ENCODE measurements at places on chromosomes 7 and 10. TPM values are rescaled to one million over a fixed set of nuclear protein-coding genes. Genes with fewer than 3 reads are reported as not detected.

The GARIN1A gene
- not detected for total RNA-seq

The NSMCE4A gene
- total RNA-seq = 48.8 TPM

The TMEM213 gene
- not detected for total RNA-seq

The NOLC1 gene
- 182 TPM for total RNA-seq

The TACR2 gene
- total RNA-seq = not detected

GRCh38 chr7:55622241-55622640 lies 49.9 kb upstream of the VOPP1 start:
- DNase-seq = no peak
- no peak overlapping the region for H3K4me3 ChIP-seq
- H3K4me1 ChIP-seq = no peaks in the 10 kb centered on the region
- H3K36me3 ChIP-seq = peaks cover 4% of the 10 kb centered on the region

GRCh38 chr10:113158183-113158582 lies 208.1 kb downstream of the TCF7L2 start:
- DNase-seq = no peak
- no peaks in the 10 kb centered on the region for H3K27me3 ChIP-seq
- H3K4me3 ChIP-seq = no peak overlapping the region
- no peak overlapping the region for H3K27ac ChIP-seq

GRCh38 chr10:118405928-118406327 lies 63.8 kb upstream of the FAM204A start:
- H3K4me3 ChIP-seq = no peak overlapping the region
- H3K27ac ChIP-seq = no peak overlapping the region
- no peaks in the 10 kb centered on the region for H3K4me1 ChIP-seq
- H3K27me3 ChIP-seq = peaks cover 3% of the 10 kb centered on the region
- no peaks in the 10 kb centered on the region for H3K36me3 ChIP-seq
- no peak for DNase-seq

DNA sequence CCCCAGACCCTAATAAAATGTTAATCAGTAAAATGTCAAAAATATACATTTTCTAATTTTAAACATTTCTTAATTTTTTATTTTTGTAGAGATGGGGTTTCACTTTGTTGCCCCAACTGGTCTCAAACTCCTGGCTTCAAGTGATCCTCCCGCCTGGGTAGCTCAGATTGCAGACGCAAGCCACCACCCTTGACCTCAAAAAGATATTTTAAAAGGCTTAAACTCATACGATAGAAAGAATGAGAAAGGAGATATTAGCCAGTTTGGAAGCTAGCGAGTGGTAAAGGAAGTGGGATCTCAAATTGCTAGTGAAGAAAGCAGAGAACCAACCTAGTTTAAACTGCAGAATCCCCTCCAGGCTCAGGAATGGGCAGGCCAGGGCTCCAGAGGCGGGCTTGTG lies 4.5 kb downstream of the WIPI2 start:
- peaks cover 26% of the 10 kb centered on the region for H3K4me1 ChIP-seq
- no peak for DNase-seq
- H3K36me3 ChIP-seq = peaks cover 4% of the 10 kb centered on the region
- no peaks in the 10 kb centered on the region for H3K27me3 ChIP-seq
- H3K4me3 ChIP-seq = no peak overlapping the region
- no peak overlapping the region for H3K27ac ChIP-seq

All from activated naive CD4-positive, alpha-beta T cell treated with anti-CD3 and anti-CD28 coated beads for 36 hours (primary cell).